ENCODE measurements at places on chromosomes 7 and 10. TPM values are rescaled to one million over a fixed set of nuclear protein-coding genes. Genes with fewer than 3 reads are reported as not detected.
A peak's percentile ranks its signal among the peaks of the same experiment; 100 is the strongest.

GRCh38 chr7:98681951-98682350 lies 64.9 kb downstream of the NPTX2 start:
- DNase-seq: no peak

DNA sequence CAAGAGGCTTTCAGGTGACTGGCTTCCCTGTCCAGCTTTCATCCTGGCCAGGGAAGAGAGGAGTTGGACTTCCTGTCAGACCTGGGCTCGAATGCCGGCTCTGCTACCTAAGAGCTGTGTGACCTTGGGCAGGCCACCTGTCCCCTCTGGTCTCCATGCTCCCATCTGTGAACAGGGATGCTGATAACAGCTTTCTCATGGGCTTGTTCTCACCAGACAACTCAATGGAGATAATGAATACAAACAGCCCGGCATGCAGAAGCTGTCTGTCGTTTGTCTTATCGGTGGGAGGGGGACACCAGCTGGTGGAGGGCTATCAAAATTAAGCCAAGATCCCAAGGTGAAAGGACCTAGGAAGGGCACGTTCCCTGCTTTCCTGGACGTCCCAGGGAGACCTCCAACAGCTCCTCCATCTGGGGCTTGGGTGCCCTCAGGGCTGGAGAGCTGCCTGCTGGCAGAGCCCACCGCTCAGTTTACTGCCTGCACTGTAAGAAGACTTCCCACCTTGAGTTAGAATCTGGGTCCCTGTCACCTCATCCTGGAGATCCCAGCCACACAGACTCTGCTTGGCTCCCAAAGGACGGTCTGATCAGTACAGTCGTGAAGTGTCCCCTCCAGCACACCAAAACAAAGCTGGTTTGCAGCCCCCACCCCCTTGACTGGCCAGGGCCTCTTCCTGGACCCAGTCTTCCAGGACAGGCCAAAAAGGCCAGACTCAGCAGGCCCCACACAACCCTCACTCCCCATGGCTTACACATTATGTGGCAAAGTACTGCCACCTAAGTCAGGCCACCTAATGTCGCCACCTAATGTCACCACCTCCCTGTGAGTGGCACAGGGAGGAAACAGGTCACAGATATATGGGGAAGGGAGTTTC lies 40.9 kb downstream of the PPIF start:
- peak; percentile 7 for DNase-seq

Gene ASL
- polyA plus RNA-seq: 11.3 TPM

DNA sequence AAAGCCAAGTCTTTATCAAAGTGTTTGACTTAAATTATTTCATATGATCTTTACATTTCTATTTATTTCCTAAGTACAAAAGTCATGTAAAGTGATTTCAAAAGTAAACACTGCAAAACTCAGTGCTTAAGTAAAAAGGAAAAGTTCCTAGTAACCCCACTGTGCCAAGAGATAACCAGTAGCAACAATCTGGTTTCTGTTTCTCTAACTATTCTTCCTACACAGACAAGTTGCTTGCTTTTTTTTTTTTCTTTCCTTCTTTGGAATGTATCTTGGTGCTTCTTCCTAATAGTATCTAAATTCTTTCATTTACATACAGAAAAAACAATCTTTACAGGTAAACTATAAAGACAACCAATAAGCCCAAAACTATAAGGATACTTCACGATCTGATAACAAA lies 3.1 kb downstream of the JCAD start:
- DNase-seq: no peak

DNA sequence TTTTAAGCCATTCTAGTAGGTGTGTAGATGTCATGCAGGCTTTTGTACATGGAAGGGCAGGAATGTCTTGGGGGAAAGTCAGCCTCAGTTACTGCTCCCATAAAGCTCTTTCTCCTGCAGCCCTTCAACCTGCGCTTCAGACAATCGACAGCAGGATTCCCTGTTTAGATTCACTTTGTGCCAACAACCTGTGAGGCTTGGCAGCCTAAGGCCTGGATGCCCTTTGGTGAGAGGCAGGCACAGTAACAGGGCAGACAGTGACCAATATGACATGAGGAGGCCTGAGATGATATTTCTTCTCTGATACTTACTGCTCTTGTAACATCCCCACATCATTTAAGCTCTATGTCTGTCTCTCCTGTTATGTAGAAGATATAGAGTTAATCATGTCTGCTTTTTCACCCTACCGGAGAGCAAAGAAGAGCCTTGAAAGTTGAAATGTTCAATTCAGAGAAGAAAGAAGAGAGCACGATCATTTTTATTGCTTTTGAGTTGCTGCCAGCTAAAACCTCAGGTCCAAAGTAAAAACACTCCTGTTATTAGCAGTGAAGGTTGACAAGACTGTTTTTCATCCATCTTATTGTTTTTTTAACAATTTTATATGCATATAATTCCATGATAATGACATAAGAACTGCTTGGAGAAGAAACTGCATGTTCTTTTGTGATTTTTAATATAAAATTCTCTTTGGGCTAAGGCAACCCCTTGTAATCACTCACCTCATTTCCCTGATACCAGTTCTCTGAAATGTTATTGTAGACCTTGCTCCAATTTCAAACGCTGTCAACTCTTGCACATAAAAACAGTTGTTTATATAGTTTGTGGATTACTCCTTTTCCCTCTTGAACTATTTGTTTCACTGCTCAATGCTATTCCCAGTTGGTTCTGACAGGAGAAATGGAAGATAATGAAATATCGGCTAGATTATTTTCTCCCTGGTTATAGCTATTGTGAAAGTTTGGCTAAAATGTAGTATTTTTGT lies 140.9 kb downstream of the GALNT17 start:
- peak; percentile 50 for DNase-seq

Gene CUEDC2
- 56.0 TPM for polyA plus RNA-seq

DNA sequence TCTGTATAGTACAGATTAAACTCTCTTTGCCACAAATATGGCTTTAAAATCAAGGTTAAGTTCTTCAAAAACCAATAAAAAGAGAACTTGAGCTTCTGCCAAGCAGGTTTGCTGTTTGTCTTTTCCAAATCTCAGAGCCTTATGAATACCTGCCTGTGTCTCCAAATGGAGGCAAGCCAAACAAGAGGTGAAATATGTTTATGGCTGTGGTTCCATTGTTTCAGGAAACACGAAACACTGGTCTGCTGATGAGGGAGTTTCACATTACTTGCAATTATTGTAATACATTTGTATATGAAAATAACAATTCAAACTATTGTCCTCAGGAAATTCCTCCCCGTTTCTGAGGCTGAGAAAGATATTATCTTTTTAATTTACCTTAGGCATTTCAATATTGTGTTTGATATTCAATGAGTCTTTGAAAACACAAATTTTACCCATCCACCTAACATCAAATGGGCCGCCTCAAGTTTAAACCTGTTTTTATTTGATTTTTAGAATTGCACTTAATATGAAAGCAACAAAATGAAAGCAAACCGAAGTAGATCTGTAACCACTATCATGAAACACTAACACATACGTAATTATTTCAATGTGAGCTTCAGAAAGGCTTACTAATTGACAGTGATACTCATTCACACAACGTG lies 359.3 kb downstream of the HGF start:
- peak; percentile 42 for DNase-seq

Gene SFRP4
- 34.1 TPM for polyA plus RNA-seq

Gene ATP5MK
- polyA plus RNA-seq: 293 TPM

GRCh38 chr7:159061209-159061608 lies 83.5 kb downstream of the VIPR2 start:
- no peak for DNase-seq

DNA sequence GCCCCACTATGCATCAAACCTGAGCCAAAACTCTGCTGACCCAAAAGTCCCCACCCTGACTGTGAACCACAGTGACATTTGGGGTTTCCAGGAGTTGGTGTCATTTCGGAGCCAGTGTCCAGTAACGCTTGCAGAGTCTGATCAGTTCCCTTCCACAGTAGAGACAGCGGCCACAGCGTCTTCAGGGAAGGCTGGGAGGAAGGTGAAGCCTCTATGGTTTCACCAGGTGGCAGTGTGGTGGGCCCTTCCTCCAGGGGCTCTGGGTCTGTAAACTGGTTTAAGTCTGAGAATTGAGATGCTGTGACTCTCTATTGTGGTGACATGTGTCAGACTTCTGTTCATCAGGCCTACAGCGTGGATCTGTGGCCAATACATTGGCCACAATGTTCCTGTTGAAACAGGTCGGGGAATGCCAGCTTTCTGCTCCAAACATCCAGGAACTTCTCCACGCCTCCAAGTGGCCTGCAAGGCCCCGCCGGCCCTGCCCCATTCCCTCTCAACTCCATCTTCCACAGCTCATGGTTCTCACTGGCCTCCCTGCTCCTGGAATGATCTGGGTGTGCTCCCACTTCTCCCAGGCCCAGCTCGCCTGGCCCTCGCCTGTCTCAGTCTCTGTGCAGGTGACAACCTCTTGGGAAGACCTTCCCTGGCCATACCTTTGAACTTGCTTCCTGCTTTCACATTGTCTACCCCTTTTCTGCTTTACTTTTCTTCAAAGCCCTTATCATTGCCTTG lies 124.5 kb upstream of the FAM20C start:
- no peak for DNase-seq

Gene LIPJ
- polyA plus RNA-seq: not detected

- no peak for DNase-seq
Measured at GRCh38 chr7:141013345-141013715, 1.4 kb downstream of the MRPS33 start.

Gene ADARB2
- 0.23 TPM for polyA plus RNA-seq

DNA sequence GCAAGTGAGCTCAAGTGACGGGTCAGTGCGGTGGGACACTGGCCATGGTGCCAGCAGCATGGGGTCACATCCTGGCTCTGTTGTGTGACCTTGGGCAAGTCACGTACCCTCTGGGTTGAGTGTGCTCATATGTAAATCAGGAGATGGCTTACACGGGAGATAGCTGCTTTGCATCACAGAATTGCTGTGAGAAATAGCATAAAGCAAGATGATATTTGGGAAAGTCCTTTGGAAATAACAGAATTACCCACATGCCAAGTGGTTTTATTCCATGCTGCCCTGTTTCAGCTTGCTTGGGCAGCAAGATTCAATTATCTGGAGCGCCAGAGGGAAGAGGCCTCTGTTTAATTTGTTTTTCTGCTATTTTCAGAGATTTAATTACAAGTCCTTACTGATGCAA lies 48.9 kb downstream of the LYZL2 start:
- no peak for DNase-seq

DNA sequence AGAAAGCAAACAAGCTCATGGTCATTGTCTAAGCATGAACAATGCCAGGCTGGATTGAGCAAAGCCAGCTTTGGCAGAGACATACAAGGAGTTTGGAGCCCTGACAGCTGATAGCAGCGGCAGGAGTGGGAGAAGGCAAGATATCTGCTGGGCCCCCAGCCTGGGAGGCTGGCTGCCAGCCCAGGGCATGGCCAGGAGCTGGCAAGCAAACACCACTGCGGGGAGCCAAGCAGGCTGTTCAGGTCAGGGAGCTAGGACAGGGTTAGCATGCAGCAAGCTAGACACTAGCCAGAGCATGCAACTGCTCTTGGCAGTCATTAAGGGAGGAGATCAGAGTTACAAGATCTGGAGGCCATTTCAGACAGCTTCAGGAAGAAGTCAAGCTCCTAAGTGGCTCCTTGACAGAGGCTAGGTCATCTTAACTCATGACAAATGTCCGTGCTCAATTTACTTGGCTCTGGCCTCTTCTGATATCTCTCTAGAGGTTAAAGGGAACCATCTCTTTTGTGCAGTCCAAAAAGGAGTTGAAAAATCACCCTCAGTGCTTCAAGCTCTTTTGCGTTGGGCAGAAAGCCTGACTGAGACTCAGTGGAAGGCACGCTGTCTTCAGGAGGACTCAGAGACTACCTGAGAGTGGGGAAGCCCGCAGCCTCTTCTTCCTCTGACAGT lies 436.8 kb upstream of the C7orf33 start:
- DNase-seq: peak; percentile 78

GRCh38 chr7:148545932-148546331 lies 44.6 kb upstream of the C7orf33 start:
- no peak for DNase-seq

GRCh38 chr10:96292971-96293920 lies 11.0 kb upstream of the DNTT start:
- DNase-seq: peak; percentile 73

DNA sequence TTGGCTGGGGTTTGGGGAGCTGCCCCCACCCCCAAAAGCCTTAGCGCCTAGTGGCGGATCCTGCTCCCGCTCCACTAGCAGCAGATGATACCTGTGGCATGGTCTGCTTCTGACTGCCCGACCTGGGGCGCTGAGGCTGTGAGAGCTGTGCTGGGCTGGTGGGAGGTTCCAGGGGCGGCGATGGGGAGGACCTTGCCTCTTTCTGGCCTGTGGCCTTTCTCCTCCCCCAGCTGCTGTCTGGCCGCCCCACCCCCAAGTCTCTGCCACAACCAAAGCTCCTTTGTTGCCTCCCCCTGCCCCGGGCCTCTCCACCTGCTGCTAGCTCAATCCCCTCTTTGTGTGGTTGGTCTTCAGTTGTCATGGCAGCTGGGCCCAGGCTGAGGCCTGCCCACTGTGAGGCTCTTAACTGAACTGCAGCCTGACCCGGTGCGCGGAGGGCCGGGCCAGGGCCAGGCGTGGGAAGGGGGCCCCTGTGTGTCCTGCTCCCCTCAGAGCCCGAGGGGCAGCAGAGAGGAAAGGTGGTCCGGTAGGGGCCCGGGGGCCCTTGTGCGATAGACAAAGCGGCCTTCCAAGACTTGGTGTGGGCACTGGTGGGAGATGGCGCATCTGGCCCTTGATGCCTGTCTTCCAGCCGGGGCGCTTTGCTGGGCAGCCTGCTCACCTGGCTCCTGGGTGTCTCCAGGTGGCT lies 4.7 kb downstream of the ZNF775 start:
- peak; percentile 89 for DNase-seq

- peak; percentile 81 for DNase-seq
Measured at GRCh38 chr10:79248341-79249185, 98.7 kb upstream of the PPIF start.

Gene CASP2
- polyA plus RNA-seq: 19.1 TPM

- no peak for DNase-seq
Measured at GRCh38 chr7:103073989-103074518, 542 bp downstream of the FBXL13 start.

GRCh38 chr10:89414879-89415821 lies 782 bp downstream of the IFIT5 start:
- peak; percentile 73 for DNase-seq

Gene NUTM2E
- 0.99 TPM for polyA plus RNA-seq

Gene TCF7L2
- polyA plus RNA-seq: 77.3 TPM

DNA sequence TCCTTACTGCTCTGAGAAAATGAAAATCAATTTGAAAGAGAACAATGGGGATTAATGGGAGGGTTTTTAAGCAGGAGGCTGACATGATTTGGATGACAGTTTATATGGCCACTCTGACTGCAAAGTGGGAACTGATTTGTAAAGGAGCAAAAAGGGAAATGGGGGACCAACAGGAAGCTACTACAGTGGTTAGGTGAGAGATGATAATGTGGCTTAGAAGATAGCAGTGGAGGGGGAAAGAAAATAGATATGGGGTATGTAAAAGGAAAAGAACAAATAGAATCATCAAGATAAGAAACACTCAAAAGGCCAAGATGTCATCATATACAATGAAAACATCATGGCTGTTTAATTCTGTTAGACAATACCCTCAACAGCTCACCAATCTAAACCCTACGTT lies 177.5 kb downstream of the ANK3 start:
- no peak for DNase-seq
